Activated effector memory CD4-positive, alpha-beta T cell treated with Interleukin-2 at 50 U/mL for 16 hours (primary cell): ENCODE measurements at places on chromosomes 12 and 14.

GRCh38 chr12:59624732-59625460 is 29.1 kb downstream of the SLC16A7 start:
- DNase-seq, result no peak

- DNase-seq, result no peak
Observed at GRCh38 chr12:27220055-27220987, 23.8 kb upstream of the STK38L start.

DNA sequence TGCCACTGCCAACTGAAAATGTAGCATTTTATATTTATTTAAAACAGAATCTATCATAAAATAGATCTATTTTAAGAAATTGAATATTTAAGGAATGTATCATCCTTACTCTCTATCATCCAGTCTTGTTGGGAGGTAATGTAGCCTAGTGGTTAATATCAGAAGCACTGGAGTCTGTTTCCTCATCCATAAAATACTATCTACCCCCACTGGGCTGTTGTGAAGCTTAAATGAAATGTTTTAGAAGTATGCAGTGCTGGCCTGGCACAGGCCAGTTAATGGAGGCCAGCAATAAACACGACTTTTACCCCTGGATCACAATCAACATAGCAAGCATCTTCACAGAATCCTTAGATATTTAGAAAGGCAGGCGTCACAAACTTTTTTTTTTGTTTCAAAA is 188.0 kb downstream of the CAND1 start:
- no peak for DNase-seq

DNA sequence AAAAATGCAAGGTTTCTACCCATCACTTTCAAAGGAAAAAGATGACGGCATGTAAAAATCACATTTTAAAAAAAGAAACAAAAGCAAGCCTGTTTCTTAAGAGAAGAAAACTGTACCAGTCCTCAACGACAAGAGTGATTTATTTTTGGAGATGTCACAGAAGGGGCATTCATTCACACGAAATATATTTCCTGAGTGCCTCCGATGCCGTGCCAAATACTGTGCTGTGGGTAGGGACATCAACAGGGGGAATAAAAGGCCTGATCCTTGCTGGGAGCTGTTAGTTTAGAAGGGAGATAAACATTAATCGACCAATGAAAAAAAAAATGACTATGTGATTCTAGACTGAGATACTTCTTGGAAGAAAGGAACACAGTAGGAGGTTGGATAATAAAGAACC is 297.5 kb upstream of the SOX5 start:
- DNase-seq, result no peak

- DNase-seq, result no peak
Observed at GRCh38 chr12:6618483-6619225, 11.5 kb upstream of the CHD4 start.

DNA sequence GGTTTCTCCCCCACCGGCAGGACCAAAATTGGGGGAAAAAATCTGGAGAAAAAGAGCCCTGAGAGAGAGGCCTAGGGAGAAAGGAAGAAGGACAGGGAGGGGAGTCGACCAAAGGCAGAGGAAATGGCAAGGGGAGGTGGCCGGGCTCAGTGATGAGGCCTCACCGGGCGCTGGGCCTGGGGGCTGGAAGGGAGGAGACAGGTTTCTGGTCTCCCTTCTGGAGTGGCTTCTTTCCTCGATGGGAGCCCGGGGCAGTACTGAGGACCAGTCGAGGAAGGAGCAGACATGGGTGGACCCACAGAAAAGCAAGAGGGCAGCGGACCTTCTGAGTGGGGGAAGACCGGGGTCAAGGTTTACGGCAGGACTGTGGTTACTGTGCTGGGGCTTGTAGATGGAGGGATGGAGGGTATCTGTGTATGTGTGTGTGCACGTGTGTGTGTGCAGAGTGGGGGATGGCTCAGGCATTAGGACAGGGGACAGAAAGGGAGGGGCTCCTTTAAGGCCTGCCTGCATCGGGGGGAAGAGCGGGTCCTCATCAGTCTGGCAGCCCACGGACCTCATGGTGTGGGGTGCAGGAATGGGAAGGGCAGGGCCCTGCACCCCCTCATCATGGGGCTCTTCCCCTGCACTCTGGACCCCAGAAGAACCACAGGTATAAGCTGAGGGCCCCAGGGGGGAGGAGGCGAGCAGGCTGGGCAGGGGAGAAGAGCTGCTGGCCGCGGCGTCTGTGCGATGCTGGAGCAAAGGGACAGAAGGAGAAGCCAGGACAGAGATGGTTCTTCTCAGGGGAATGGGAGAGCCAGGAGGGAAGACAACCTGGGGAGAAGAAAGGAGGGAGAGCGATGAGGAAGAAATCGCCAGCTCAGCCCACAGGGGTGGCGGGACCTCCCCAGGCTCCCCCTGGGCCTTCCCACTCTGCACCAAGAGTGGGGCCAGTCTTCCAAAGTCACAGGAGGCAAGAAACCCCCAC is 15.1 kb upstream of the RPLP0 start:
- DNase-seq, result no peak

- DNase-seq, result no peak
Observed at GRCh38 chr12:92908108-92908507, 21.0 kb downstream of the EEA1 start.

DNA sequence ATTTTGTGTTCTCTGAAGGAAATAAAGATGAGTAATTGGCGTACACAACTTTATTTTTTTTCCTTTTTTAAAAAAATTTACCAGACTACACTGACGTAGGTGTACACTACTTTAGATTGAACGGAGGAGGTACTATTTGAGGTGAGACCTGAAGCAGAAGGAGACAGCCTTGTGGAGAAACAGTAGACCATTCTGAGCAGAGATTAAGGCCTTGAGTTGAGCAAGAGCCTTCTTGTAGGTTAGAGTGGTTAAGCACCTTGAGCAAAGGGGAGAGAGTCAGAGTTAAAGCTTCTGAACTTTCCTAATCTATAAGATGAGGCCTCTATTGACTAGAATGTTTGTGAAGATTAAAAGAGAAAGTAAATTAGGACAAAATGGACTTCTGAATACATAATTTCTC is 2.5 kb downstream of the LEMD3 start:
- no peak for DNase-seq

- no peak for DNase-seq
Observed at GRCh38 chr12:7122811-7123769, 5.6 kb downstream of the RBP5 start.

DNA sequence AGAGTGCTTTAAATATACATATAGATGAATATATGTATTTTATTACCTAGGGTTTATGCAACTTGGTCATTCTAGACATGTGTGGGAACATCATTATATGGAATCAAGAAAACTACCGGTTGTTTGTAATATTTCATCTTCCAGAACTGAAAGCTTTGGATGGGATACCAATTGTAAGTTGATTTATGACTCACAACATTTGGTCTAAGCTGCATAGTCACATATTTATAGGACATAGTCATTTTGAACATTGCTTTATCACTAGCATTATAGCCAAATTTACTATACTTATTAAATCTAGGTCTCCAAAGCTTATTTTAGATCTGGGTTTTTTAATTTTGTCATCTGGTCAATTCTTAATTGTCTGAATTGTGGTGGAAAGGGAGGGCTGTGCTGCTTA is 83.7 kb upstream of the PCNX4 start:
- DNase-seq, result no peak

DNA sequence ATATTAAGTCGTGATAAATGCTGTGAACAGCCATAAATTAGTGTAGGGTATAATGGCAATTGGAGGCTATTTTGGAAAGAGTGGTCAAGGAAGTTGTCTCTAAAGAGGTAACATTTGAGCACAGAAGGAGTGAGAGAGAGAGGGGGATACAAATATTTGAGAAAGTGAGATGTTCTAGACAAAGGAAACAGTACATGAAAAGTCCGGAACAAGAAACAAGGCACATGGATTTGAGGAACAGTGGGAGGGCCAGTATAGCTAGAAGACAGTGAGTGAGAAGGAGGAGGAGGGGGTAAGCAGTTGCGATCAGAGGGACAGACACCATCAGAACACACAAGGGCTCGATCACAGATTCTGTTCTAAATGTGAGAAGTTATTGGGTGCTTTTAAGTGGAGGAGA is 20.1 kb upstream of the RNASE12 start:
- no peak for DNase-seq
